Activated effector memory CD4-positive, alpha-beta T cell treated with Interleukin-2 at 50 U/mL for 16 hours (primary cell): ENCODE measurements at places on chromosomes 4 and X.

DNA sequence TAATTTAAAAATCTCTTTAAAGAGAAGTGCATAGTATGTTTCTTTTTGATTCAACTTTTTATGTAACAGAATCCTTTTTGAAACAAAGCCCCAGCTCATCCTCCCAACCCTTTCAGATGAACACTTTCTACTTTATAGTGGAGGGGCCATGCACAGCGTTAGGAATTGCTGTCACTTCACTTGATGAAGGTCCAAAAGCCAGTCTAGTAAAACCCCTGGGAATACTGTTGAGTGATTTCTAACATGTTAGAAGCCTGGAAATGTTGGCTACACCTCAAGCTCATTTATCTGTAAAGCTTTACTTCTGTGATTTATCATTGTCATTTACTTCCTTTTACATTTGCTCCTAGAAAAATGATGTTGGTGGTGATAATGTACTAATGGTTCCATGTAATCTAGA, 1608.9 kb upstream of the TENM3 start:
- no peak for DNase-seq

GRCh38 chrX:41449615-41450014, 2.5 kb downstream of the NYX start:
- no peak for DNase-seq

DNA sequence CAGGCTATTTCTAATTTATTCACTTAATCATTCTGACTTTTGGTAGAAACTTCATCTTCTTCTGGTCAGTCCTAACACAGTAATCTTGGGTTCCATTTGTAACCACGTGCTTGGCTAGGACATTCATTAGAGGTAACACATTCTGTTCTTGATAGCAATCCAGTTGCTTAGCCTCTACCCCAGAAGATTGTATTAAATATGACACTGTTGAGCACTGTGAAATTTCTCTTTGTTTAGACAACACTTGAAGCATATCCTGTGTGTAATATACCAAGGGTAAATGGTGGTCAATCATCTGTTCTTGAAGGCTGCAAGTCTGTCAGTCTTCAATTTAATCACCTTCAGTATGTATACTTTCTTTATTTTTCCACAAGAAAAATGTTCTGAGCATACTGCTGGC, 523.0 kb downstream of the ANKRD50 start:
- no peak for DNase-seq

DNA sequence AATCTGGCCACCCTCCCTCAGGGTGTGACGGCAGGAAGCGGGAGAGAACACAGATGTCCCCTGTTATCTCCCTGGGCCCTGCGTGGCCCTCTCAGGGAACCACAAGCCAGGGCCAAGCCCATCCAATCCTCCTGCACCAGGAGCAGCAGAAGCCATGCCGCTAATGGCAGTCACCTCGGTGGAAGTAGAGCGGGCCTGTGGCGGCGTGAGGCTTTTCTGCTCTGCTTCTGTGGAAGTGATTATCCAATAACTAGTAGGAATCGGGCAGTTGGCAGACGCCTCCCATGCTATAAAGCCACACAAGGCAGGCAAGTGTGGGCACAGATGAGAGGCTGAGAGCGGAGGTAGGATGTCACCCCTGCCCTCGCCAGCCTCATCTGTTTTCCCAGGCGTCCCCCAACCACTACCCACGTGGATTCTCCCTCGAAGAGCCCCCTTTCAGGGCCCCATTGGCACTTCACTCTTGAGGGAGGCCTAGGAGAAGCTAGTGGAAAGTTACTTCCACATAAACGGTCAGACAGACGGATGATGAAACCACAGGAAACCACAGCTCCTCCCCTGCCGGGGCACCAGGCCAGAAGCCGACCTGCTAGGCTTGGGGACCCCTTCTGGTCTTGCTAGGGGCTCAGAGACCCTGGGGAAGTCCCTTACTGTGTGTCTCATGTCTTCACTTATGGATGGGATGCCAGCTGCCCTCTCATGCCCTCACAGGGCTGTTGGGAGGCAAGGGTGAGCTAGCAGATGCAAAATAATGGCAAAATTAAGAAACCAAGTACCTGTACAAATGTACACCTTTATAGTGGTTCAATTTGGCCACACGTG, 18.8 kb upstream of the TMSB4X start:
- peak; percentile 46 for DNase-seq
